Foreskin keratinocyte (primary cell): ENCODE measurements at places on chromosomes 1 and 21. TPM values are rescaled to one million over a fixed set of nuclear protein-coding genes. Genes with fewer than 3 reads are reported as not detected.

- DNase-seq, result no peak
Measured at GRCh38 chr1:170734412-170735175, 70.7 kb downstream of the PRRX1 start.

DNA sequence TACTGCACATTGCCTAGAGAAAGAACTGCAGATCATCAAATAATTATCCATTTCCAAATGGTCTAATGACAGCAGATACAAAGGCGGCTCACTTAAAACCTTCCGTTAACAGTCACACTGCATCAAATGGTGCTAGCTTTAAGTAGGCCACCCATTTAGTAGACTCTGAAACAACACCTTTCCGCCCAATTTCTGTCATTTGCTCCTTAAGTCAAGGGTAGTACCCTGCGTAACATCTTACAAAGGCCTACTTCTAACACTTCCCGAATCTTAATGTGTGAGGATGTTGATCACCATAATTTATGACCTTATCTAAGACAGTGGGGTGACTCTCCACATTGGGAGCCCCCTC is 692 bp upstream of the RALGPS2 start:
- DNase-seq, result no peak

- no peak for DNase-seq
Measured at GRCh38 chr1:8255712-8256111, 62.2 kb upstream of the SLC45A1 start.

Gene CBR1
- total RNA-seq, result 109 and 114 TPM in 2 replicates

- no peak for DNase-seq
Measured at GRCh38 chr1:116457946-116458604, 85.0 kb downstream of the ATP1A1 start.

GRCh38 chr21:38995071-38995669 is 188.1 kb downstream of the PSMG1 start:
- peak; percentile 35 for DNase-seq

Gene OR14A2
- total RNA-seq, result not detected in 2 replicates

DNA sequence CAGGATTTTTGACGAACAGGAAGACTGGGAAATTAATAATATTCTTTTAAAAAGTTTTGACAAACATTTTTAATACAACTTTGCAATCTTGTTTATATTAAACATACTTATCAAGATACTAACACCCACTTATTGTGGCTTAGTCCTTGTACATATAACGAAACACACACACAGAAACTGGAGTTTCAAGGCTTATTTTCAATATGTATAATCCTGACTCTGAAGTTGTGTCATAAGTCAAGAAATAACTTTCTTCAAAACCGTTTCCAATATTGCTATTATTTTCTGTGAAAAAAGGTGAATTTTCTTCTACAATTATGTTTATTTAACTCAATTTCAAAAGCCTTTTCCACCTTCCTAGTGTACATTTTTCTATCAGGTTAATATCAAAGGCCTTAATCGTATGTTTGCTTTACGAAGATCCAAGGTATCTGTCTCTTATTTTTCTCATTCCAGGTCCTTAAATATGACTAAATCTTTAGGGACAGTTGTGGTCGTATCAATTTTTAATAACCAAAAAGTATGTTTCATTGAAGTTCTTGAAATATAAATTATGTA is 1.8 kb downstream of the CDKN2C start:
- DNase-seq, result no peak

Gene BSDC1
- 33.8 and 39.7 TPM in 2 replicates for total RNA-seq

GRCh38 chr1:91744953-91745639 is 140.9 kb downstream of the TGFBR3 start:
- DNase-seq, result peak; percentile 38

DNA sequence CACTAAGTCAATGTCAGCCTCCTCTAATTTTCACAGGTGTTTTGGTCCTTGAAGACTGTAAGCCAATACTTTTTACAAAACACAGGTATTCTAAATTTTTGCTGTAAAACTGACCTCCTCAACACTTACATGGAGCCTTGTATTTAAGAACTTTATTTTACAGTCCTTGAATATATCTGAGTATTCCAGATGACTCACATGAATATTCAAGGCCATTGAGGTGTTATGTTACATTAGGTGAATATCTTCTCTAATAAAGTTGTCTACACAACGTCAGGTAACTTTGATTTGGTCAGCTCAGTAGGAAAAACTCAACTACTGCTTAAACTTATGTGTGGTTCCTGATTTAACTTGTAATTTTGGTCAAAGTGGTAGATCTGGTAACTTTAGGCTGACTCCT is 254.2 kb downstream of the OLFM3 start:
- no peak for DNase-seq

DNA sequence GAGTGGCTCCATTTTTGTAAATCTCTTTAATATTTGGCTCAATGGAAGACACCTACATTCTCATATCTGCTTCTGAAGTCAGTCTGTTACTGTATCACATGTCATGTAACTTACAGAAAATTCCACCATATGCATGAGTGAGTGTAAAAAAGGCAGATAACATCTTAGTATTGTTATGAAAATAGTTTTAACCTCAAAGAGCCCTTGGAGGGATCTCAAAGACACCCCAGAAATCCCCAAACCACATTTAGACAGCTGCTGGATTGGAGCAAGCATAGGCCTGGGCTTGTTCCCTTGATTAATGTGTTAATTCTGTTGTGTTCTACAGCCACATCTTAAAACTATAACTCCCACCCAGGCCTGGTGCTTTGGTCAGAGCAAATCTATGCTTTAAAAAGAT is 16.9 kb downstream of the MACO1 start:
- DNase-seq, result peak; percentile 24

- no peak for DNase-seq
Measured at GRCh38 chr1:221228594-221228993, 349.4 kb downstream of the HLX start.

GRCh38 chr1:91797164-91797563 is 88.8 kb downstream of the TGFBR3 start:
- no peak for DNase-seq

- DNase-seq, result peak; percentile 56
Measured at GRCh38 chr1:47821760-47822159, 175.4 kb downstream of the TRABD2B start.

DNA sequence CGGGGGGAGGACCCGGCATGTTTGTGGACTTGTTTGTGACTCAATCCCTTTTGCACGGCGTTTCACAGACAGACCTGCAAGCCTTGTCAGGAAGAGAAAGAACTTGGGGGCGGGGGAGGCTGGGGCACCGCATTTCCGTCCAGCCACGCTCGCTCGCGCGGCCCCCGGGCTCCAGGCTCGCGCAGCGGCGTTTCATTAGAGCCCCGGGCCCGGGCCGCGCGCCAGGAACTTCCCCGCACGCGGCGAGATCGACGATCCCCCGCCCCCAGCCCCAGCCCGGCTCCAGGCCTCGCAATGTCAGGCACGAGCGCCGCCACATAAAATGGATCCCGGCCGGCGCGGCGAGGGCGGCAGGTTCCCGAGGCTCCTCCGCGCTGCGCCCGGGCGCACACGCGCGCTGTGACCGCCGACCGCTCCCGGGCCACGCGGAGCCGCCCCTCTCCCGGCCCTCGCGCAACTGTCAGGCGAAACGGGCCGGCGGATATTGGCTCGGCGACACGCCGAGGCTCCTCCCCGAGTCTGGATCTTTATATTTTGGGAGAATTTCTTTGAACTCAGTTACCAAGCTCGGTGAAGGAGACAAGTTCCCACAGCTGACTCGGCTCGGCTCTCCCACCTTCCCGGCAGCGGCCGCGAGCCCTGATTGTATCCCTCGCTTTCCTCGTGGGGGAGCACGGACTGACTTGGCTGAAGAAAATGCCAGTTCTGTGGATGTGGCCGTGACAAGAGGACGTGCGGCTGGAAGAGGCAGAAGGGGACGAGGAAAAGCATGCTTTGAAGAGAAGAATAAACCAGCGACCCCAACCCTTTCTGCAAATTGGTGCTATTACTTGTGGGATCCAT is at the start of gene KIF26B:
Gene KIF26B, plus strand, starts transcription at position 557 of the 843 bp plus-strand sequence. CDS start 440 bp downstream, outside the sequence.
- DNase-seq, result peak; percentile 77

Gene KIAA0040
- total RNA-seq, result 70.3 and 80.8 TPM in 2 replicates

Gene FMO2
- total RNA-seq, result not detected in 2 replicates

Gene NBPF9
- 22.5 and 24.1 TPM in 2 replicates for total RNA-seq

Gene NCAM2
- not detected in 2 replicates for total RNA-seq

Gene FAAH
- 9.8 and 9.9 TPM in 2 replicates for total RNA-seq

DNA sequence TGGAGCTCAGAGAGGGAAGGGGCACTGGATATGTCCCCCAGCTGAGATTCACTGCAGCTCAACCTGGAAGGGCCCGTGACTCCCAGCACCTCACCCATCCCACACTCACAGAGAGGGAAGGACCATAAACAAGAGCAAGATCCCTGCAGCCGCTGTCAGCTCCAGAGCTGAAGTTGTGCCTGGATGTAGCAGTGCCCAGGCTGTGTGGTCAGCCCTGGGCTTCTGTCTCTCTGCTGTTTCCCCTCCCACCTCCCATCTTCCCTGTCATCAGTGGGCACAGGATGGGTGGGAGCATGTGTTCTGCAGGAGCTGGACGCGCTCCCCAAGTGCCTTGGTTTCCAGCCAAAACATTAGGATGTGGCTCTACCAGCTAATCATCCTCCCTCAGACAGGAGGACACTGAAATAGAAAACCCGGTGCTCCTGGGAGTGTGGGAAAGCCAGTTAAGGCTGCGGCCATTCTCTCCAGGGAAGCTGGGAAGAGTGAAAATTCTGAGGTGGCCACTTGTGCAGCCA is 282.7 kb downstream of the NPHP4 start:
- no peak for DNase-seq

- DNase-seq, result no peak
Measured at GRCh38 chr1:119915517-119915916, 19.2 kb upstream of the ADAM30 start.

GRCh38 chr1:201605385-201606010 is 66.6 kb downstream of the NAV1 start:
- DNase-seq, result no peak

GRCh38 chr1:206834711-206835110 is 30.7 kb upstream of the IL20 start:
- no peak for DNase-seq

GRCh38 chr21:45969921-45970673 is 11.5 kb upstream of the COL6A1 start:
- DNase-seq, result no peak

Gene ITLN2
- total RNA-seq, result not detected in 2 replicates

DNA sequence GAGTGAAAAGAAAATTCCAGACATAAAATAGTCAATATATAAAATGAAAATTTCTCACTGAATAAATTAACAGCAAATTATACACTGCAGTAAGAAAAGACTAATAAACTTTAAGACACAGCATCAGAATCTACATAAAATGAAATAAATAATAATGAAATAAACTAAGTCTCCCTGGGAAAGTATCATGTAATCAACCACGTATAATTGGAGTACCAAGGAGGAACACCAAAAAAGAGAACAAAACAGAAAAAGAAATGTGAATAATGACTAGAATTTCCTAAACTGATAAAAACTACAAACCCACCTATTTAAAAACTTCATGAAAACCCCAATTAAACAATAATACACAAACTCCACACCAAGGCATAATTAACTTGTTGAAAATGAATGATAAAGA is 43.6 kb downstream of the SASS6 start:
- DNase-seq, result no peak

DNA sequence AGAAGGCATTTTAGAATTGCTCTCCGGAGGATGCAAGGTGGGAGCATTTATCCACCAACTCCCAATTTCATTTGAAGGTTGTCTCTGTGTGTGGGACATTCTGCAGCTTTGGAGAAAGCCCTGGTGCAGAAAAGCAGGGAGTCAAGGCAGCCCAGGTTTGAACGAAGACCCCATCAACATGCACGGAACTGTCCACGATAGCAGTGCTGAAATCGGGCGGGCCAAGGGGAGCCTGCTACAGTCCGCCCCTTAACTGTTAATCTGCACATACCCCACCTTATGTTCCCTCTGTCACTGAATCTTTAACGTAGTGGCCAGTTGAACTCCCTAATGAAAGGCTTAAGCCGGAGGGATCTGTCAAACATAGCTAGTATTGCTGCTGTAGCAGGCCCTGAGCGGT is 68.8 kb upstream of the C1orf174 start:
- DNase-seq, result no peak

GRCh38 chr1:188140958-188141357 is 1312.2 kb downstream of the PLA2G4A start:
- no peak for DNase-seq

- DNase-seq, result no peak
Measured at GRCh38 chr1:177216587-177217202, 45.9 kb downstream of the BRINP2 start.

DNA sequence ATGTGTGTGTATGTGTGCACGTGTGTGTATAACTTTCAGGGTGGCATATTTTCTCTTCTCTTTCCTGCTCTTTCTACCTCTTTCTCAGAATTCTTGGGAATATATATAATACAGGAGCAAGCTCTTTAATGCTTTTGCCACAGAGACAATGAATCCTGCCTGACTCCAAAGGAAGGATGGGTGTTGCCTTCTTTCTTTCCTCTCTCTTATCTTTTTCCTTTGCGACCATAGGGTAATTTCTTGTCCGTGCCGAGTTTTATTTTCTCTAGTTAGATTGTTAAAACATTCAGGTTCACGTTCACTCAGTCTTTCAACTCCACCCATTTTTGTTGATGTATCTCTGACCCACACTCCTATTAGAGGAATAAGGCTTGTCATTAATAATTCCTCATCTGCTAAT is 129.0 kb upstream of the C1orf21 start:
- no peak for DNase-seq

DNA sequence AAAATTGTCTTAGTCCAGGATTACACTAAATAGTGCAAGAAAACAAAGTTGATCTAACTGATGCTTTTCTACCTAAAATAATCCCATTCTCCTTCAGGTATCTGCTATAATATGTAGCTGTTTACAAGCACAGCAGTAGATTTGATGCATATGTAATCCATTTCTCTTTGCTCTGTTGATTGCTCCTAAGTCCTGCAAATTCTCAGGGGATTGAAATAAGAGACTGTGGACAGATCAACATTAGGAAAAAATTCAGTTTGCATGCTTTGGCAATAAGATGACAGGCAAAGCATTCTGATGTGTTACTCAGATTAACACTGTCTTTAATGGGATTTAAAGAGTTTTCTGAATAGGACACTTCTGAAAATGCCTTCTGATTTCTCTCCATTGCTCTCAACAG is 34.7 kb downstream of the RNF11 start:
- DNase-seq, result no peak

DNA sequence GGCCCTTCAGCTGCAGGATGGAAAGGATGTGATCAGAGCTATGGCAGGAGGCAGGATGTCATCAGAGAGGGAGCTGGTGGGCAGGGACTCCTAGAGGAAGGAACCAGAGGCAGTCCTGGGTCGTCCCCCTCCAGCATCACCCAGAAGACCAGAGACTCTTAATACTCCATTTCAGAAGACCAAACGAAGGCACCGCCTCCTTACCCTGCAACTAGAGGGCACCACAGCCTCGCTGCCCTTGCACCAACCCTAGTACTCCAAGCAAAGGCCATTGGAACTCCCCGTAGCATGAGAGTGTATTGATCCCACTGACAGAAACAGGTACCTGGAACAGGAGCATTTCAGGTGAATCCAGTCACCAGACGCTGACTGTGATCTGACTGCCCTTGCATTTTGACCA is 598.1 kb downstream of the NPHP4 start:
- no peak for DNase-seq
